ENCODE measurements at places on chromosomes 2 and 18.

DNA sequence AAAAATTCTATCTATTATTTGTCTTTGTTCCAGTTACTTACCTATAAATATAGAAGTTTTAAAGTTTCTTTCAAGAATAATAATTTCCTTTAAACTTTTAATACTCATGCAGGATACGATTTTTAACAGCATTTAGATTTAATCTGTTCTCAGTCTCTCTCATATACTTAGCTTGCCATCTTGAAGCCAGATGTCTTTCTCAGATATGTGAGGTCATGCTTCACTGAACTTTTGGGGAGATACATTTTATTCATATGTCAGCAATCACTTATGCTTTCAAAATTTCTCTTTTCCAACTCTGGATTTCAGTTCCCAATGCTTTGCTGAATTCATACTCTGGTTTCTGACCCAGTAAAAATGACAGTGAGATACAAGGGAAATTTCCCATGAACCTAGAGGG lies 66.5 kb upstream of the CCDC178 start:
- no peaks in the 10 kb centered on the region for H3K27me3 ChIP-seq
- no peaks in the 10 kb centered on the region for H3K4me1 ChIP-seq
- no peak overlapping the region for H3K27ac ChIP-seq
- DNase-seq = no peak

DNA sequence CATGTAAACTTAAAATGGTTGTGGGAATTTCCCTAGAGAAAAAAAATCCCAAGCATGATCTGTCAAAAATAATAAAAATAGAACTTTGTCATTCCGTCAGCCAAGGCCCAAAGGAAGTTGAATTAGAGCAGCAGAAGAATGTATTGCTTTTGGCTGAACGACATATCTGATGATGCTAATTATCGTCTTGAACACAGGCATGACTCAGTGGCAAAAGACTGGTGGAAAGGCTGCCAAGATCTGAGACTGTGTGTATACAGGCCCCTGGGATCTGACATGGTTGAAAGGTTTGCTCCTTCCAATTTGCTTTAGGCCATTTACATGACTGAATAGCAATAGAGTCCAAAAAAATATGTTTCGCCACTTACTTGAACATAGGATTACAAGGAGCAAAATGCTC lies 1057.1 kb upstream of the CRIM1 start:
- no peak for DNase-seq
- no peak overlapping the region for H3K4me3 ChIP-seq
- H3K4me1 ChIP-seq = no peaks in the 10 kb centered on the region
- H3K27me3 ChIP-seq = no peaks in the 10 kb centered on the region
- H3K27ac ChIP-seq = no peak overlapping the region

DNA sequence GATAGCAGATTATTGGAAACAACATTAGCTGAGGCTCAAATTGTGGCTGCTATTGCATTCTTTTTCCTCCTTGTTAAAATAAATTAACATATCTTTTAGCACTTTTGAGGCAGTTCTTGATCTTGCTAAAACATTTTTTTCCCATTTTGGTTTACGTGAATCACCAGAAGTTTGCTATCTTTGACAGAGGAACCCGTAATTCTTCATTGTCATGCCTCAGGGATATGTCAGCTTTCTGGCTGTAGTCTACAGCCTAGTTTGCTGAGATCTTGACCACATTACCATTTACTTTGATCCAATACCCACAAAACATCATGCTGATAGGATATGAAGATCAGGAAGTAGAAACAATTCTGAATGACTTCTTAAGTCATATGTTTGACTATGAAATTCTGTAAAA lies 25.1 kb upstream of the FANCL start:
- H3K4me1 ChIP-seq = no peaks in the 10 kb centered on the region
- DNase-seq = no peak
- H3K4me3 ChIP-seq = no peak overlapping the region

- H3K4me1 ChIP-seq = no peaks in the 10 kb centered on the region
- no peaks in the 10 kb centered on the region for H3K36me3 ChIP-seq
- no peak overlapping the region for H3K27ac ChIP-seq
- no peak overlapping the region for H3K4me3 ChIP-seq
Measured at GRCh38 chr2:158934170-158934569, 34.3 kb upstream of the TANC1 start.

DNA sequence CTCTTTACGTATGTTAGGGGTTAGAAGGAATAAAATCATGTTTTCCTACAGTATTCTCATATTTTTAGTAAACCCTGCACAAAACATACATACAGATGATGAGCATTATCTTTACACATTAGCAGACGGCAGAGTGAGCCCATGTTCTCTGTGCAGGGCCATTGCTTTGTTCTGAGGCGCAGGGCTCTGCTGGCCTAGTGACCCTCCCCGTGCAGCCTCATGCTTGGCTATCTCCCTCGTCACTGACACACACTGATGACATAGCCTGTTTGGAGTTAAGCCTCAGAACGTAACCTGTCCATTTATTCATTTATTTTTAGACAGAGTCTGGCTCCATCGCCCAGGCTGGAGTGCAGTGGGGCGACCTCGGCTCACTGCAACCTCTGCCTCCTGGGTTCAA lies 115.9 kb upstream of the FOSL2 start:
- H3K36me3 ChIP-seq = peaks cover 12% of the 10 kb centered on the region
- H3K4me3 ChIP-seq = no peak overlapping the region

Measured in activated T-cell treated with anti-CD3 and anti-CD28 coated beads, Interleukin-2, amount 50 U/mL, for 24 hours (primary cell).